Vagina (tissue), 2 donors: ENCODE measurements at places on chromosomes 12 and 14. TPM values are rescaled to one million over a fixed set of nuclear protein-coding genes. Genes with fewer than 3 reads are reported as not detected.

DNA sequence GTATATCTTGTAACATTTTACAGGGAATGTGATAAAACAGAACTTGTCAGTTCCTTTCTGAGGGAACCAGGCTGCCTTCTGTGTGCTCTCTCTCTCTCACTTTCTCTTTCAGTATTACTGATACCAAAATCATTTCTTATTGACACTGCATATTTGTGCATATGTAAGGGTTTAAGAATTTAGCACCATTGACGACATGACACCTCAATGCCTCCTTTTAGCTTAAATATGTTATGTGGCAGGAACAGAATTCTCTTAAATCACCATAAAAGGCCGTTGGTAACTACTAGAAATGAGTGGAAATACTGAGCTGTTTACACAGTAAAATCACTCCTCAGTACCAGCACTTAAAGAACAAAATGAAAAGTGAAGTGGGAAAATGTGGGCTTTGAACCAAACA lies 457.7 kb upstream of the SYT1 start:
- DNase-seq: no peak

DNA sequence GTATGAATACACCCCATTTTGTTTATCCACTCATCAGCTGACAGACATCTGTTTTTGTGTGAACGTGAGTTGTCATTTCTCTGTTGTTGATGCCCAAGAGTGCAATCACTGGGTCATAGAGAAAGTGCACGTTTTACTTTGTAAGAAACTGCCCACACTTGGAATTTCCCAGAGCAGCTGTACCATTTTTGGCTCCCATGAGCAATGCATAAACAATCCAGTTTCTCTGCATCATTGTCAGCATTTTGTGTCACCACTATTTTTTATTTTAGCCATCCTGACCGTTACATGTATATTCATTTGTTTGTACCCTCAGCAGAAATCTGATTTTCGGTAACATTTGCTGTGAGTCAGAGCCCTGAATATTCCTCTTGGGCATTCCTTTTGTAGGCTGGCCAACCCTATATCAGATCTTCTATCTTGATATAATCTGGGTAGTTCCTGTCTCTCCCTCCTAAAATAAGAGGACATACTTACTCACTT lies 62.7 kb downstream of the RBM19 start:
- DNase-seq: no peak

SSTR1 gene
- 1.2 TPM for total RNA-seq

GRCh38 chr12:39354955-39355354 lies 88.0 kb downstream of the KIF21A start:
- no peak for DNase-seq

DNA sequence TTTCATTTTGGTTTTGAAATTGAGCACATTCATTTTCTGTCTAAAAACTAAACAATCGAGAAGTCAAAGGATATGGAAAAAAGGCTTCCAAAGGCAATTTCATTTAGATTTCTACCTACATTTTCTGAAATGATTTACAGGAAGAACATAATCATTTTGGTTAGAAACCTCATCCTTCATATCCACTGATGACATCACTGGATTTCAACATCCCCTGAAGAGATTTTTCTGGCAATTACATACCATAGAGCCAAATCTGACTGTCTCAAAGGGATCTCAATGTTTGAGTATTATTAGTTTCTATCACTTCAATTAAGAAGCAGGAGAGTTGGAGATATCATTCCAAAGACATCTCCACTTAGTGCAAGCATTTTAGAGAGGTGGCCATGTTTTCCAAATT lies 137.8 kb downstream of the TTC7B start:
- no peak for DNase-seq

GRCh38 chr12:118418385-118419057 lies 42.2 kb downstream of the SUDS3 start:
- DNase-seq: no peak

DNA sequence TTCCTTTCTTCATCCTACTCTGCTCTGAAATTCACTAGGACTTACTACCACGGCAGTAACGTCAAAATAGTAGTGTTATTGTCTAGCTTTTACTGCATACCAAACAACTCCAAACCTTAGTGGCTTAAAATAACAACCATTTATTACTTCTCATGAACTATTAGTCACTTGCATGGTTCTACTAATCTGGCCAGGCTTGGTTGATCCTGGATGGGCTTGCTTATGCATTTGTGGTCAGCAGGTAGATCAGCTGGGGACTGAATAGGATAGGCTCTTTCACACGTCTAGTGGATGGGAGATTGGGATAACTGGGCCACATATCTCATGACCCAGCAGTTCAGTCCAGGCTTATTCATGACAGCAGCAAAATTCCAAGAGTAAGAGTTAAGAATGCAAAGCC lies 9.4 kb upstream of the SLC35F4 start:
- DNase-seq: no peak

GRCh38 chr14:93002851-93003298 lies 79.9 kb downstream of the CHGA start:
- no peak for DNase-seq

- no peak for DNase-seq
These were observed 35.1 kb downstream of the NCOR2 start for GRCh38 chr12:124532331-124532750.

- no peak for DNase-seq
These were observed 614.3 kb upstream of the MDGA2 start for GRCh38 chr14:48289701-48290100.

GRCh38 chr14:40269436-40269835 lies 837.2 kb upstream of the FBXO33 start:
- no peak for DNase-seq

GRCh38 chr14:93379831-93380230 lies 32.8 kb downstream of the COX8C start:
- DNase-seq: no peak
